Activated T-helper 1 cell treated with Interleukin-2 at 50 U/mL for 16 hours (primary cell): ENCODE measurements at places on chromosomes 6 and 20.

DNA sequence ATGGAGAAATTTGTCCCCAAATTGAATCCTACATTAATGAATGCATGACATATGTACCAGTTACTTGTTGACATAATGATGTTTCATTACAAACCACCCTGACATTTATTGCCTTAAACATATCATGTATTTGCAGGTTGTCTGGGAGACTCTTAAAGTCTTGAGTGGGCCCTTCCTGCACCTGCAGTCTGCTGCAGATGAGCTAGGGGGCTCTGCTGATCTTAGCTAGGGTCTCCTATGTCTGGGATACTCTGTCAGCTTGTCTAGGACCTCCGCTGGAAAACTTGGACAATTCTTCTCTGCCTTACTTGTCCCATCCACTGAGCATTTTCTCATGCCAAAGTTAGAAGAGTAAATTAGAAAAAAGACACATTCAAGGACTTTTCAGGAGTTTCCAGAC, 581.6 kb downstream of the HAO1 start:
- no peak for DNase-seq

DNA sequence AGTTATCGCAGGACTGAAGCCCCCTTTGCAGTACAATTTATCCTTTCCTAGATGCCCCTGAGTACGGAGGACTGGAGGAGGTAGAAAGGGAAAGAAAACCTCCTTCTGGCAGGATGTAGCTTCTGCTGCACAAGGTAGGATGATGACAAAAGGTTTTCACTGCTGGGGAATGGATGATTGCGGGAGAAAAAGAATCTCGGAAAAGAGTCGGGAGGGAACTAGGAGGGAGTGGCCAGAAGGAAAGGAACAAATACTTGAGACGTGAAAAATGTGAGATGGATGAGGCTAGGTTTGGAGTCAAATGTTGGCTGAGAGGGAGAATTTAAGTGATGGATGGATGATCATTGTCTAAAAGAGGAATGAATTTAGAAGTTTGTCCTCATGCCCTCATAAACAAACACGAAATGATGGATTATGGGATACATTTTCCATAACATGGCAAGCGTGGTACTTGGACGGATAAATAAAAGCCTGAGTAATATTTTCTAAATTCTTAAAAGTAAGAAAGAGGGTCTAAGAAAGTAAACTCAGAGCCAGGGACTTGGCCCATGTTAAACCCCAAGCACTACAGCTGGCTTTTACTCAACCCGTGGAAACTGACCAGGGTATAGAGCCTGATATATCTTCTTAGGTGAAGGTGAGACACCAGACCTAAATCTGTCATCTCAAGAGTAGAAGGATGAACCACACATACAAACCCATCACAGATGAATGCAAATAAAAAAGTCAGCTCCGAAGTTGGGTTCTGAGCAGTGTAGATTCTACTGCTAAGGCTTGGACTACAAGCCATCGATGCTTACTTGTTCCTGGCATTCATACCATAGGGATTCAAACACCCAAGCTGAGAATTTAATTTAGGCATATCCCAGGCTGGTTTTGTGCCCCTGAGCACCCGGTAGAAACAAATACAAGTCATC, 72.4 kb downstream of the HFE start:
- no peak for DNase-seq

DNA sequence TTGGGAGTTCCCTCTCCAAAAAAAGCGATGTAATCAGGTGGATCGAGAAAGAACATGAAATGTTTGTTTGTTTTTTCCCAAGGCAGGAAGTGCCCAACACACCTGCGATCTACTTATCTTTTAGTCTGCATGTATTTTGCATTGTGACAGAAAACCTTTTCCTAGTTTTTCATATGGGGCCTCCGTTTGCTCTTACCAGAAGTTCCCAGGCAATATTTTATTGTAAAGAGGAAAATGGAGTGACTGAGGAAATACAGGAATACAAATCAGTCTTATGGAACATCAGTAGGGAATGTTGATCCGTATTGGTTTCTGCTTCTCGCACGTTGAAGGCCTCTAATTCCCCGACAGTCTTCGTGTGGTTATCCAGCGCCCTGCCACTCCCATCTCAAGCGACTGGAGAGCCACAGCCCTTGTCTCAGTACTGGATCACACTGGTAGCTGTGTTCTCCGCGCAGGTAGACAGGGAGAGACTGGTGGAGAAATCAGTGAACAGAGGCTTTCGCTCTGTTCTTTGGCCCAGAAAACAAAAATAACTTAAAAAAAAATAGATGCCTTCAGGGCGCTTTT, 107.4 kb downstream of the TRIM27 start:
- no peak for DNase-seq

DNA sequence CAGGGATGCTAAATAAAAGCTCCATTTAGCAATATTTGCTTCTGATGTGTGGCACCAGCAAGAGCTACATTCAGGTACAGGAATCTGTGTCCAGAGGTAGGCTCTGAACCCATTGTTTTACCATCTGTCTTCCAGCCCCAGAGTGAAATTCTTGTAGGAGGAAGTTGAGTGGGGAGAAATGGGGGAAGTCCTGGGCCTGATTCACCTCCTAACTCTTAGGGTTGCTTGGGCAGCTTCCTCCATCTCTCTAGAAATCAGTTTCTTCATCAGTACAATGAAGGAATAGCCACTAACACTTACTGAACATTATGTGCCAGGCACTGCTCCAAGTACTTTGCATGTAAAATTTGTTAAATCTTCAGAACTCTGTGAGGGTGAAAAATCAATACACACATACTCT, 35.1 kb upstream of the TSPYL1 start:
- DNase-seq: no peak

DNA sequence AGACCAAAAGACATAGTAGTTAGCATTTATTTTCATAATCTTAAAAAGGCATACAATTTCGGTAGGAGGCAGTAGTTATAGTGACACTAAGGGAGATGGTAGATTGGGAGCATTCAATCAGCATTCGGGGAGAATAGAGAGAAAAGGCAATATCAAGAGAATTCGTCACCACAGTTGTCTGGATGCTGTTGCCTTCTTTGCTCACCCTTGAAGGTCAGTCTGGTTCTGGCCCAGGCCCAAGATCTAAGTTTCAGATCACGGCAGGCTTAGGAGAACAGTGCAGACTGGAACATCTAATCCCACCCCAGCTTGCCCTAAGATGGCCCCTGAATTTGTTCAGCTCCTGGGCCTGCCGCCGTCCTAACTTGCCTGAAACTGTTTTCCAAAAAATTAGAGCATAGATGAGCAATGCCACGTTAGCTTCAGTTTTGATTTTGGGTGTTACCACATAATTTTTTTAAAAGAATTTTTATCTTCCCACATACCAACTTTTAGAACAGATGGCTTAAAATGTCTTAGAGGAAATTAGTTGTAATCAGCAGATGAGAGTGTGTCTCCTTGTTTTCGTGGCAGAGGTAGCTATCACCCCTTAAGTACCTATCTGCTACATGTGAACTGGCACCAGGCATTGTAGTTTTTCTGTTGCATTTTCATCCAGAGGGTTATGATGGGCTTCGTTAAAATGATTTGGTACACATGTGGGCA, 8.3 kb upstream of the CEP85L start:
- no peak for DNase-seq

DNA sequence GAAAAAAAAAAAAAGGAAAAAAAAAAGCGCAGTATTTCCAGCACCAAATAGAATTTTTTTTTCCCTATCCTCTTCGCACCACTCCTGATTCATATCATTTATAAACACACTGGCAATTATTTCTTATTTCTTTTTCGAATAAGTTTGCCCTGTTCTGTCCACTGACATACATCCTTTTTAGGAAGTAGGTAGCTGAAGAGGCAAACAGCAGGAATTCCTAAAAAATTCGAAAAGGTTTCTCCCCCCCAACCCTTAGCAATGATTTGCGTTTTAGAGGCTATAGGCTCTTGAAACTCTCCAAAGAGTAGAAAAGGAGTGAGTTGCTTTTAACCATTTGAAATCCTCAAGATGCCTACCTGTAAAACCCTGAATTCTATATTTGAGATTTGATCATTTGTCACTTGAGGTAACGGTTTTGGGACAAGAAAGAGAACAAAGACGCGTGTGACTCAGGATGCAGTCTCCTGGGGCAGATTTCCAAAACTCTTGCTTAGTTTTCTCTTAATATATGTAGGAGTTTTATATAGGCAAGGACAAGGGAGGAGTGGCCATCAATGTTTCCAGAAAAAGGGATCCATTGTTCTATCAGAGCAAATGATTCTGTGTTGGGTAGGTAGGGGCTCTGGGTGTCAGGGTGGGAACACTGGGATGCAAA, 531 bp upstream of the CCN2 start:
- no peak for DNase-seq

DNA sequence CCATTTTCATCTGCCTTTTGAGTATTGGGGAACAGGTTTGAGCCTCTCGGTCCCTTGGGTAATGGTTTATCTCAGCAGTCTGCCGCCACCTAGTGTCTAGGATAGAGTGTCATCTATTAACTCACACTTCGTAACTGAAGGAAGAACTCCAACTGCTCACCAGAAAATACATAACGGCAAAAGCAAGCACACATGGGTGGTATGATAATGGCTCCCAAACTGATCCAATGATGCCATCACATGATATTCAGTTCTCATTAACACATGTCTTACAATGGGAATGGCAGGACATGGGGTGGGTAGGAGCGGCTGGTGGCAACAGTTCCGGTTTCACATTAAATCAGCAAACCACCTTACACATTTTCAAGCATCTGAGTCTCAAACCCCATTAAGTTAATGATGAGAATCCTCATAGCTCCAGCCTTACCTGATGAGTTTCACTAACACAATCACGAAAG, 110.7 kb upstream of the PHACTR1 start:
- no peak for DNase-seq

DNA sequence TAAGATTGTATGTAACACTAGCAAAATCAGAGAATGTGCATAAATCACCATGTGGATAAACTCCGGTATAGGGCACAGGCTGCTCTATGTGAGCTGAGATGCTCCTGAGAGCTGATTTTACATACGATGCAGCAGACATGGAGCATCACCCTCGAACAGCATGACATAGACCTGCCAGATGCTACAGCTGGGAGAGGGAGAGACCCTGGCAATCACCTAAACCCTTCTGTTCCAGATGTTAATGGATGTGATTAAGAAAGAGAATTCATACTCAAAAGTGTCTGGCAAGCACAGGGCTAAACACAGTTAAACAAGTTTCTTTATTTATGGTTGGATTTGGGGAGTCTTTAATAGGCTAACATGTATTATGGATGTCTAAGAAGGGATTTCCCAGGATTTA, 157.0 kb downstream of the CLIC5 start:
- DNase-seq: no peak

DNA sequence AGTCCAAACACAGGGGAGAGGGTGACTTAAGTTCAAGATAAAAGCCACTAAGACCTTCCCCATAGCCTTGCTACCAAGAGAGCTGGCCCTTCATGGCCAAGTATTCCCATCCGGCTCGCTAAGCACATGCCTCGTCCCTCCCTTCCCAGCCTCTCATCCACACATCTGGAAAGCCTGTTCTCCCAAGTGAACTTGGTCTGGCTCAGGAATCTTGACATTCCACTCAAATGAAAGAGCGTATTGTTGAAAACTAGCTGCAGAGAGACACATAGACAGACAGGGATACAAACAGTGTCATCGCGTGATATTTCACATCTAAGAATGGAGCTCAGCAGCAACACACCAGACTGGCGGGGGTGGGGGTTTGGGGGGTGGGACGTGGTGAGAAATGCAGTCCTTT, 182.8 kb upstream of the FOXQ1 start:
- DNase-seq: no peak

DNA sequence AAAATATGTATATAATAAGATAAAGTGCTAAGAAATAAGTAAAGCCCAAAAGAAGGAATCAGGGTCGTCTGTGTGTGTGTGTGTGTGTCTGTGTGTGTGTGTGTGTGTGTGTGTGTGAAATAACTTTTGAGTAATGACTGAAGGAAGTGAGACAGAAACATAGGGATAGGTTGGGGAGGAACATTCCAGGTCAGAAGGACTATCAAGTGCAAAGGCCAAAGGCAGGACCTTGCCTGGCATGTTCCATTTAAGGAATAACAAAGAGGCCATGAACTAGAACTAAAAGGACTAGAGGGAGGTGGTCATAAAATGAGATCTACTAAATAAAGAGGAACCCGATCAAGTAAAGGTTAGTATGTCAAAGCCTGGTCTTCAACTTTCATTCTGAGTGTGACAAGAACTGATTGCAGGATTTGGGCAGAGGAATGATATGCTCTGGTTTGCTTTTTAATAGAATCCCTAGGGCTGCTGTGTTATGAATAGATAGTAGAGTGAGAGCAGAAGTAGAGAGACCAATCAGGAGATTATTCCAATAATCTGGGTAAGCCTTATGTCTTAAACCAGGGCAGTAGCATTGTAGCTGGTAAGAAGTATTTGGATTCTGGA, 6.9 kb downstream of the ENPP3 start:
- no peak for DNase-seq

DNA sequence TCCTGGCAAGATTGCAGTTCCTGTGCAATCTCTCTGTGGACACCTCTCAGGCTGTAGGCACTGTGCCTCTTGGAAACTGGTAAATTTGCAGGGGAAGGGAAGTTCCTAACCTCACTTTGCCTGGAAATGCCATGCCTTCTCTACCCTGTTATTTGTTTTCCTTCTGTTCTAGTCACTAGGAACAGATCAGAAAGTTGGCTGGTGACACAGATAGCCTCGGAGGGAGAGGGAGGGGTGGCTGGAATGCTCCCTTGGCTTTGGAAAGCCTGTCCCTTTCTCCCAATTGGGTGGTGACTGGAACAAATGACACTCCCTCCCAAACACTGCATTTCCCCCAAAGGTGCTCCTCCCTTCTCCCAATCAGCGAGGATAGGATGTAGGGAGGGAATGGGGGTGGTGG, 131.5 kb upstream of the F13A1 start:
- DNase-seq: no peak

DNA sequence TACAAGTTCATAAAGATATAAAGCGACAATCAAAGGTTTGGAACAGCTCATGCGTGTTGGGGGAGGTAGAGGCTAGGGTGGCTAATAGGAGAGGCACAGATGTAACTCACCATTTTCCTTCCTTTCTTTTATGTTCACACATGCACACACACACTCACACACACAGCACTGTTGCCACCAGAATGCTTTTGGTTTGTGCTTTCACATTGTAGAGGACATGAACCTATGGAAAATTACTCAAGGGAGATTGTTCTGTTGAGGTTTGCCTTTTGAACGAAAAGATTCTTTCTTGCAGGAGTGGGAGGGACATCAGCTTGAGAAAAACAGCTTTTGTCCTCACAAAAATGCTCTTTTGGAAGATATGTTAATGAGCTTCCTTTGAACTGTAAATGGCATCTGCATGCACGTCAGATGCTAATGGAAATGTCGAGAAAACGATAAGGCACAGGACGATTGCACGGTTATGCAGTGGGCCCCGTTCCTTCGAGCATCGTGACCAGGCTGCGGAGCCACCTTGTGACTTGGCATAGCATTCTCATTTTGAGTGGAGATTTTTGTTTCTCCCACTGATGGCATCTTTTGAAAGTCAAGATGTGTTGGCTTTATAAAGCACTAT, 724.1 kb downstream of the KIF16B start:
- no peak for DNase-seq

- no peak for DNase-seq
These were observed 76.3 kb downstream of the MRPL14 start for GRCh38 chr6:44050872-44051505.
